ENCODE measurements at places on chromosomes 13 and 19.

DNA sequence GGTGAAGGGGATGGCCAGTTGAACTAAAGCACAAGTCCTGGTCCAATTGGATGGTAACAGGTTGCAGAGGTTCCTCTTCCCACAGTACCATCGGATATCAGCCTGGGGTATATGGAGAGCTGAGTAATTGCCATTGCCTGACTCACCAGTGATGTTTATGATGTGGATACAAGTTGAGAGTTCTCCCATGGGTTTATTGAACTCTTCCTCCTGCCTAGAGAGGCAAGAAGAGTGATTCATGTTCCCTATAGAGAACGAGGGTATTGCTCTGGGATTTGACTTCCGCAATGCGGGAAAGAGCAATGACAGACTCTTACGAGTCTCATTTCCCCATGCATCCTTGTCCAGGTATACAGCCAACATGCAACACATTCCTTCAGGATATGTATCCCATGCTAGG lies 111.3 kb upstream of the PCDH9 start:
- DNase-seq = no peak

DNA sequence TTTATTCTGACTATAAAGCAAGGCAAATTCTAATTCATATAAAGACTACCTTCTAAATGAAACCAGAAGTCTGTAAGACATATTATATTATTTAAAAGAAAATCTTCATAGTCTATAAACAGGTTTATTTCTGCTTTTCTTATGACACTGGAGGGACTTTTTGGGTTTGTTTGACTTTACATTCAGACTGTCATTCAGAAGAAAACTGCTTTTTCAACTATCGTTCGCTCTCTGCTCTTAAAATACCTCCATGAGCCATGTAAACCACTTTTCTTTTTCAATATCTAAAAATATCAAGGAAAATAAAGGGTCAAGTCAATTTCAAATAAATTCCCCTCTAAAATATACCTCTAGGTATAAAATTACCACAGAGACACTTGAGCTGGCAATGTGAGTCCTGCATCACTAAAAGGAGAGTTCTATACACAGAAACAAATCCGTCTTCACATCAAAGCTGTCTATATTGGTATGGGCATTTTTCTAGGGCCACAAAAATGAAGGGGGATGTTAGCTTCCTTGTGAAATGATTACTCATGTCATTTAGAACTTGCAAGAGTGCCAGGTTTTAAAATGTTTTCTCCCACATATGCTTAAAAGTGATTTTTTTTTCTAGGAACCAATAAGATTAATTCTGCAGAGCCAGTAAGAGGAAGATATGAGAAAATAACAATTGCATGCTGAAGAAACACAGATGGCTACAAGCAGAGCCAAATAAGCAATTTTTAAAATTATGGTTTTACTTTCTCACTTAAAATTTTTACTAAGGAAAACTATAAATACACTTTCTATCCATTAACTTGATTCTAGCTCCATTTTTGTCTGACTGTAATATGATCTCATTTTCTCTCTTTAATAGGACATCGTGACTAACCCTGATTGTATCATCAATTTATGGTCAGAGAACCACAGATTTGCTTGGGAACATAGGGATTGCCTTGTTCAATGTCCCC lies 181.8 kb downstream of the TBC1D4 start:
- no peak for DNase-seq

GRCh38 chr19:57068921-57069697 lies 50.7 kb upstream of the USP29 start:
- DNase-seq = no peak

DNA sequence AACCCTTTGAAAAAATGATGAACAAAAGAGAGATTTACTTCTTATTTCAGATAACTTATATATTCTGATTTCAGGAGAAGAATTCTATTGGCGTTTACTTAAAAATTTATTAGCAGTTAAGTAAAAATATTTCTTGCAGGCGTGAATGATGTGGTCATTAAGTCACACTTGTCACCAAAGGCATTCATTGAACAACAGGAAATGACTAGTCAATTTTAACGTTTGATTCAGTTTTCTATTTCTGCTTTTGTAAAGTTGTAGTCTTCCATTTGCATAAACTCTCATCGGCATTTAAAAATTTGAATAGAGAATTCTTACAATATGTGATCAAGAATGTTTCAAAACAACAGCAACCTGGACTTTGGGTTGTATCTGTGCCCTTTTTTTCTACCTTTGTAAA lies 83.4 kb downstream of the GPR12 start:
- DNase-seq = no peak

DNA sequence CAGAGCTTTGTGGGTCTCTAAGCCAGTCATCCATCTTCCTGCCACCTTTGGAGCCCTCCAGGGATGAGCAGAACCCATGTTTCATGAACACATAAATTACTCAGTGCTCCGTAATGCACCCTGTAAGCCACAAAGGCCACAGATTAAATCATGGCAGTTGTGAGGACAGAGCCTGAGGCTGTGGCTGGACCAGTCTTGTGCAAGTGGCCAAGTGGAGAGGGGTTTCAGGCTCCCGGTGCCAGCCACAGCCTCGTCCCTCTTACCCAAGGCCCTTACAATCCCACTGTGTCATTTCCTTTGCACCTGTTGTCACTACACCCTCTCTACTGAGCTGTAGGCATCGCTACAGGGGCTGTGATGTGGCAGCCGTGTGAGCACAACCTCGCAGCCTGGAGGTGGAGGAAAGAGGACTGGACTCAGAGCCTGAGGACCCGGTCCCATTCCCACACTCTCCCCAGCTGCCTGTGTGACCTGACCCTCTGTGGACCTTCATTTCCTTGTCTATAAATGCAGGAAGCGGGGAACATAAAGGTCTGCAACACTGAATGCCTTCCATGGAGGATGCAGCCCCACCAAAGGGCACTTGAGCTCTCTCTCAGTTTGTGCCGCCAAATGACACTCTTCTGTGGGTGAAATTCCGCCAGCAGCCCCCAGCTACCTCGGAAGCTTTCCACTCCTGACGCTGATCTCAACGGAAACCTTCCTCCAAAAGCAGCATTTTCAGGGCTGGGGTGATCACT lies 792.0 kb downstream of the UQCRFS1 start:
- DNase-seq = no peak

- no peak for DNase-seq
Measured at GRCh38 chr19:20151617-20152145, 15.3 kb upstream of the ZNF486 start.

- no peak for DNase-seq
Measured at GRCh38 chr19:17293605-17294004, 9.6 kb downstream of the ABHD8 start.

Data from AG09319 (cell line).